Brain pericyte (primary cell): ENCODE measurements at places on chromosomes 6 and 20.

DNA sequence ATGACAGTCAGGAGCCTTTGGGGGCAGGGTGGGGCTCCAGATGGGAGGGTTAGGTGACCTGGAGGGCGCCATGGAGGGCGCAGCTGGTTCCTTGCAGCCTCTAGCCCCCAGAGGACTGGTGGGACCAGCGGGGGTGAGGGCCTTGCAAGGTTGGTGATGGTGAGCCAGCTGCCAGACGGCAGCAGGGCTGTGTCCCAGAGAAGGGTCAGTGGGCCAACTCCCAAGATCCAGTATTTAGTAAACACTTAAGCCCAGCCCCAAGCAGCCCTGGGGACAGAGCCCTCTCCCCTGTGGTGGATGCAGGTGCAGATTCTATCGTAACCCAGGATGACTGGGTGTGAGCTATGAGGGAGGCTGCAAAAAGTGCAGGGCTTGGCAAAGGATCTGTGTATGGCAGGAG is 201.5 kb upstream of the RNF24 start:
- no peak for DNase-seq

- DNase-seq, result no peak
Measured at GRCh38 chr6:149261364-149262040, 56.0 kb upstream of the TAB2 start.

- DNase-seq, result no peak
Measured at GRCh38 chr6:138692058-138692977, 81.3 kb upstream of the CCDC28A start.

- no peak for DNase-seq
Measured at GRCh38 chr20:56439771-56440291, 27.8 kb downstream of the CASS4 start.

DNA sequence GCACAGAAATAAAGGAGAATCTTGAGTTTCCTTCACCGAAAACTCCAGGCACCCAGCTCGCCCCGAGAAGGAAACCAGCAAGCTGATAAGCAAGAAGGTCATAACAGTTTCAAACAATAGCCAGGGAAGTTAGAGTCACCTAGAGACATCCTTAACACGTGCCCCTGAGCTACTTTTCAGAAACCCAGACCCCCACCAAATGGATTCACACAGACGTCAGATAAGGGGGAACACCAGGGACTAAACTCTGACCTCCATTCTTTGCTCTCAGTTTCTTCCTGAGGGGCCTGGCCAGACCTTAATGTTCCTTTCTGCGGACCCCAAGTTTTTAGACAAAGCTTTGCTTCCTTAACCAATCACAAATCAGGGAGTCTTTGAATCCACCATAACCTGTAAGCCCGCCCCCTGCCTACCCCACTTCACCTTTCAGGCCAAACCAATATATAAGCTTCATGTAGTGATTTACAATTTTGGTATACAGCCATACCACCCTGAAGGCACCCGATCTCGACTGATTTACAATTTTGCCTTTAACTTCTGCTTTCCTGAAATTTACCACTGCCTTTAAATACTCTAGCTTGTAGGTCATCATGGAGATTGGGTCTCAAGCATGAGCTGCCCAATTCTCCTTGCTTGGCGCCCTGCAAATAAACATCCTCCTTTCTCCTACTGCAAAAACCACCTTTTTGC is 11.7 kb downstream of the SOD2 start:
- no peak for DNase-seq
